GM10248 (cell line): ENCODE measurements at places on chromosomes 11 and 22.

DNA sequence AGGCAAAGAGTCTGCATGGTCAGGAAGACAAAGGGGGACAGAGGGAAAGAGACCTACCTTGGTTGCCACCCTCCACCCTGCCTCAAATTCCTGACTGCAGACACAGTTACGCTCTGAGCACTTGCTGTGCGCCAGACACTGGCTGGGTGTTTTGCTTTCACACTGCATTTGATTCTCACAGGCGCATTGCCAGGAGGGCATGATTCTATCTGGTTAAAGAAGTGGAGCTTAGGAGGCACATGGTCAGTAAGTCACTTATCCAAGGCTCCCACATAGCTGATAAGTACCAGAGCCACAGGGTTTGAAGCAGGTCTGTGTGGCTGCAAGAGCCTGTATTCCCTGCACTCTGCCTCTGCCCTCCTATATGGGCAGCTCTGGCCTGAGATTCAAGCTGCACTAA, 103.9 kb downstream of the TIMP3 start:
- no peak for DNase-seq

- DNase-seq = no peak
These were observed 249.3 kb downstream of the CASP12 start for GRCh38 chr11:104649002-104649401.

DNA sequence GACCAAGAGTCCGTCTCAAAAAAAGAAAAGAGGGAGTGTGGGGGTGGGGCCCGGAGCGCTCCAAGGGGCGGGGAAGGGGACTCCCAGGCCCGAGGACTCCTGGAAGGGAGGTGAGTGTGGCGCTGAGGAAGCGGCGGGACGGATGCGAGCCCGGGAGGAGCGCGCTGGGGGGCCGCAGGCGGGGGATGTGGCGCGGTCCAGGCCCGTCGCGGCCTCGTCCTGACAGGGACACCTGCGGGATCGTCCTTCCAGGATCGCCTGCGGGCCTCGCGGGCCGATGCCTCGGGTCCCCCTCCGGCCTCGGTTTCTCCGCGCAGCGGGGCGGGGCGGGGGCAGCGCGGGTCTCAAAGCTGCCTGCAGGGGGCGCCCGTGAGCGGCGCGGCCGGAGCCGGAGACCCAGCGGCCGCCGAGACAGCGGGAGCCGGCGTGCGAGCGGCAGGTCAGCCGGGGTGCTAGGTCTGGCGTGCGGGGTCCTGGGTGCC, 3.8 kb upstream of the ADORA2A start:
- DNase-seq = peak; percentile 90

DNA sequence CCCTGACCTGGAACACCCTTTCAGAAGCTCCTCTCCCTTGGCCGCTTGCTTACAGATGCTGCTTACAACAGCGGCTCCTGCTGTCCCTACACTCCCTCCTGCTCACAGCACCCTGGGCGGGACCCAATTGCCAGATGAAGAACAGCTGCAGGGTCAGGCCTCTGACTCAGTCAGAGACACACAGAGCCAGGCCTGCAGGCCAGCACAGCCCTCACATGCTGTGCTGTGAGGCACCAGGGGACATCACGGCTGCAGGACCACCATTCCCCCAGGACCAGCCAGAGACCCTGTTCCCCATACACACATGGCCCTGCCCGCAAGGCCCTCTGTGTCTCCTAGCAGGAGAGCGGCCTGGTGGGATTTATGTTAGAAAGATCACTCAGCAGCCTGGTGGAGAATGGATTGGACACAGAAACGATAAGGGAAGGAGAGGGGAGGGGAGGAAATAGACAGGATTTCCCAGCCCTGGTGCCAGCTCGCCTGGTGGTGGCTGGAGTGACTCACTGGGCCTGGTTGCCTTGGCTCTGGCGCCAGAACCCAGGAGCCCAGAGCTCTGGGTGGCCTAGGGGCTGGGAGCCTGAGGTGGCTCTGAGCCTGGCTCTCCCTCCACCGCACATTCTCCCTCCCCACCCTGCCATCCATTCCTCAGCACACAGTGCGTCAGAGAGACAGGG, 6.7 kb downstream of the CAPN5 start:
- no peak for DNase-seq

- DNase-seq = no peak
These were observed 61.3 kb upstream of the BARX2 start for GRCh38 chr11:129314371-129314770.

DNA sequence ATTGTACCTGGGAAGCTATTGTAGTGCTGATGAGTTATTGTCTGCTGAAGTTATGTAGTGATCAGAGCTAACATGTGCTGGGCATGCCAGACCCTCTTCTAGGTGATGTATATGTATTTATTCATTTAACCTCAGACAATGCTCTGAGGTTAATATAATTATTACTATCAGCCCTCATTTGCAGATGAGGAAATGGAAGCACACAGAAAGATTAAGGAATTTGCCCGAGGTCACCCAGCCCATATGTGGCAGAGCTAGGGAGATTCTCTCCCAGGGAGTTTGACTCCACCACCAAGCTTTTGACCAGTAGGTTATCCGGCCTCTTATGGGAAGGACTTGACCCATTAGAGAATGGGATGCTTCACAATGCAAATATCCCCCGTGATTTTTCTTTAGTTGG, 114.2 kb upstream of the NAV2 start:
- DNase-seq = no peak

DNA sequence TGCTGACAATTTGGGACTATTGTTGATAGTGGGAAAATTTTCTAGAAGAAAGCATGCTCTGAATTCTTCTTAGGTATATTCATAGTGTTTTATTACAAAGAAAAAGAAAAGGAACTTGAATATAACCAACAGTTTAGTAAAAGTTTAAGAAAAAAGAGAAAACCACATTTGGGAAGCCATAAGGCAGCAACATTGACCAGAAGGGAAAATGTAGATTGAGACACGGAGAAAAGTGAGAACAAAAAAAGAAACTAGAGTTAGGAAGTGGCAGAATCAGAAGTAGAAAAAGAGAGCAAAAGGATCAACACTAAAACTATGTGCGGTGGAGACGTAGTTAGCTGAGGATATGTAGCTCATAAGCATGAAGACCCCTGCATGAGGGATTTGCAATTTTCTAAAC, 1398.2 kb downstream of the LRRC4C start:
- no peak for DNase-seq

GRCh38 chr11:3086671-3087150, 29.5 kb upstream of the CARS1 start:
- DNase-seq = peak; percentile 10

- DNase-seq = peak; percentile 86
These were observed 1.1 kb upstream of the PPFIBP2 start for GRCh38 chr11:7512525-7513233.

DNA sequence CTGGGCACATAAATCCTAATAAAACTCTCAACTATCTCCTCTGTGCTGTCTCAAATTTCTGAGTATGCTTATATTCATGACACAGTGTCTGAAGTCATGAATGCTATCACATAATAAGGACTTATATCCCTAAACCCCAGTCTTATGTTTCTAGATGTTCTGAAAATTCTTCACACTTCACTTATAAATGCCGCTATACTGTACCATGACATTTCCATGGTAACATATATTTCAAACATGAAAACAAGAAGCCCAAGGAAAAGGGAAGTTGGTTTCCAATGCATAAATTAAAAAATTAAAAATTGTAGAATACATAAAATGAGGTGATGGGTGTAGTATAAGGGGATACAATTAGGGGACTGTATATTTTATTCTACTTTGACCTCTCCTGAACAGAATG, 11.7 kb downstream of the GVQW3 start:
- no peak for DNase-seq

DNA sequence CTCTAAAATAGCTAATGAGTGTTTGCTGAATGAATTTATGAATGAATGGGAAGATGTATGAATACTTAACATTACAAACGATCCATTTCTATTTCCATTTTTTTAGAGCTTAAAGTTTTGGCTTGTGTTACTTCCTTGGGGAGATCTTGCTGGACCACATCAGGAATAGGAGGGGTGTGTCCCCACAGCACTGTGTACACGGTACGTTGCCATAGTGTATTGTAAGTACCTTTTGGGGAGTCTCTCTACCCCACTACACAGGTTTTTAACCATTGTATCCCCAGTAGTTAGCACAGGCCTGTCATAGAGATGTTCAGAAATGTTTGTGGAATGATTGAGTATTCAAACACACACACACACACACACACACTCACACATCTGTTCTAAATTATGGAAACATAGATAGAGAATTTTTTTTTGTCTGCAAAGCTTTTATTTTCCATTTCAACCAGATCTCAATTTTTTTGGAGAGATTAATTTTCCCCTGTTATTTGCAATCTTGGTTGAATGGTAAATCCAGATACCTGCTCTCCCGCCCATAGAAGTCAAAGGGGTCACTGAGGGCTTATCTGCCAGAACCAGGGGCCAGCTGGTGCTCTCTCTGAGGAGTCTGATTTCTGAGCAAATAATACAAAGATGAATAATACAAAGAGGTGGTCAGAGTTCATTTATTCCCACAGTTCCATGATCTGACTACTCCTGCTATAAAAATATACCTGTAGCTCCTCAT, 471.0 kb downstream of the INSC start:
- DNase-seq = no peak

DNA sequence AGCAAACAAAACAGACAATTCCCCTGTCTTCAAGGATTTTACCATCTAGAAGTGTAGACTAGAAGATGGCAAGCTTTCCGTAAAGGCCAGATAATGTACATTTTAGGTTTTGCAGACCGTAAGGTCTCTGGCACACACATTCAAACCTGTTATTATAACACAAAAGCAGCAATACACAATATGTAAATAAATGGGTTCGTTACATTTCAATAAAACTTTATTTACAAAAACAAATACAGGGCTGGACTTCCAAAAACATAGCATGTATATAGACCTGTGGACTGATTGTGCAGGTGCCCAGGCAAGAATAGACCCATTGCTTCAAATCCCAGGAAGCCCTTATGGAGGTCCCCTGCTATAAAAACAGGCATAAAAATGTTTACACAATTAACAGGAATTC, 27.1 kb upstream of the MS4A6A start:
- DNase-seq = no peak

DNA sequence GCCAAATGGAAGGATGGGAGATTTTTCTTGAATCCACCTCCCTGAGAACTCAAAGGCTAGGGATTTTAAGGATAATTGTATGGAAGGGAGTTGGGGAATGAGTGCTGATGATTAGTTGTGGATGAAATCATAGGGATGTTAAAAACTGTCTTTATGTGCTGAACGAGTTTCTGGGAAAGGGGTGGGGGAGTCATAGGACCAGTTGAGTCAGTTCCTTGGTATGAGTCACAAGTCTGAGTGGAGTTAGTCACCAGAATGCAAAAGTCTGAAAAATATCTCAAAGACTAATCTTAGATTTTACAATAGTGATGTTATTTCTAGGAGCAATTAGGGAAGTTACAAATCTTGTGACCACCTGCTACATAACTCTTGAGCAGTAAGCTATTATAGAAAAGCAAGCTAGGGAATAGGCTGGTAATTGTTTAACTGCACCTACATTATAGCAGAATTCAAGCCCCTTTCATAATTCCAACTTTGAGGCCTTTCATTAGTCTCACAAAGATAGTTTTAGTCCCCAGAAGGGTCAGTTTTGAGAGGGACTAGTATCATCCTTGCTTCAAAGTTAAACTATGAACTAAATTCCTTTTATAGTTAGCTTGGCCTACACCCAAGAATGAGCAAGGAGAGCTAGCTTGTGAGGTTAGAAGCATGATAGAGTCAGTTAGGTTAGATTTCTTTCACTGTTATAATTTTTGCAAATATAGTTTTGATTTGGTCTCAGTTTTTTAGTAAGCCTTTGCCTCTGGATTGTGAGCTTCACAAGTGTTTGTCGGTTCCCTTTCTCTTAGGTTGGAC, 668.0 kb downstream of the ETS1 start:
- no peak for DNase-seq

- no peak for DNase-seq
These were observed 136.7 kb downstream of the APOL5 start for GRCh38 chr22:35854334-35854733.

DNA sequence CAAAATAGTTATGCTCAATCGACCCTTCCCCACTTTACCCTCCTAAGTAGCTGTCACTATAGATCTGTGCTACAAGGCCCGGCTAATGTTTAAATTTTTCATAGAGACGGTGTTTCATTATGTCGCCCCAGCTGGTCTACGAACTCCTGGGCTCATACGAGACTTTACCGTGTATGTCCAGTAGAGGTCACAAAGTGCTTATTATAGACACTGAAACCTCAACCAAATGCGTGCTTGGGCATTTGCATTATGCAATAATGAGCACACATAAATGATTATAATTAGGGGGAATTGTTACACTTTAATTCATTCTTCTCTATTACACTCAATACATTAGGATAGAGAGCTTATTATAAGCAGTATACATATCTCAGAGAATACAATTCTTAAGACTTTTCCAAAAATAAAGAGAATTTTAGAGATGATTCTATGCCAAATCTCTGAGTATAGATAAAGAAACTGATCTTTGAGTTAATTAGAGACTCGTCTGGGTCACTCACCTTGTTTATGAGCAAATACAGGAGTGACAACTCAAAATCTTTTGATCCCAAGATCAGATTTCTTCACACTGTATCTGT, 12.5 kb upstream of the MRPL16 start:
- peak; percentile 49 for DNase-seq

- no peak for DNase-seq
These were observed 116.4 kb downstream of the APOL5 start for GRCh38 chr22:35834061-35834460.

- peak; percentile 100 for DNase-seq
These were observed at the start of gene POLA2 for GRCh38 chr11:65261591-65262380. POLA2 (plus strand) TSS chr11:65261962; CDS start chr11:65262293, 331 bp downstream.

DNA sequence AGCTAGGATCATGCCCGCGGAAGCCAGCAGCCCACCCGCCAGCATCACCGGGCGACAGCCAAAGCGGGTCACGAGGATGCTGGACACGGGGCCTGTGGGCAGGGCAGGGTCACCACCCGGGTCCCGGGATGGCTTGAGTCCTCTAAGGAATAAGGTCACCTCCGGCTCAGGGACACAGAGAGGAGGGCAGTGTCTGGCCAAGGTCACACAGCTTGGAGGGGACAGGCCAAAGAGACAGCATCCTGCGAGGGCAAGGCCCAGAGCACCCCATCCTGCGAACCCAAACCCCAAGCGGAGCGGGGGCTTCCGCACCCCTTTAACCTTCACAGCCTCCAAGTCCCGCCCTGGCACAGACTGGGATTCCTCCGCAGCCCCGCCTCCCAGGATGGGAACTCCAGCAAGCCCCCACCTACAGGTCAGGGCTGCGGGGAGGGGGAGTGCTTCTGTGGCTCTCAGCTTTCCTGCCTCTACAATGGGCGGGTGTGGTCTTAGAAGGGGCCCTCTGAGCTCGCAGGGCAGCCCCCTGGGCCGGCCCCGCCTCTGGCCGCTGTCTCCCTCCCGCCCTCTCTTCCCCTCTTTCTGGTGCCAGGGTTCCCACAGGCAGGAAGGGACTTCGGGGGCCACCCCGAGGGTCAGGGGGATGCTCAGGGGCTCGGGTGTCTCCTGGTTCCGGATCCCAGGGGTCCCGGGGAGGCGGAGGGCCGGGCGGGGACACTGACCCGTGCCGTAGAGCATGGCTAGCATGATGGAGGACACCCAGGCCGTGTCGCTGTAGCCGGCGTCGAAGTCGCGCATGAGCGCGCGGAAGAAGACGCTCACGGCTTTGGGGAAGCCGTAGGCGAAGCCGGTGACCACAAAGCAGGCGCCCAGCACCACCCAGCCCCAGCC, 1.8 kb downstream of the SLC16A8 start:
- DNase-seq = peak; percentile 56
